ENCODE measurements at places on chromosomes 3 and 15.

- no peak for ATAC-seq
Measured at GRCh38 chr15:84112025-84112424, 123.5 kb upstream of the GOLGA6L4 start.

DNA sequence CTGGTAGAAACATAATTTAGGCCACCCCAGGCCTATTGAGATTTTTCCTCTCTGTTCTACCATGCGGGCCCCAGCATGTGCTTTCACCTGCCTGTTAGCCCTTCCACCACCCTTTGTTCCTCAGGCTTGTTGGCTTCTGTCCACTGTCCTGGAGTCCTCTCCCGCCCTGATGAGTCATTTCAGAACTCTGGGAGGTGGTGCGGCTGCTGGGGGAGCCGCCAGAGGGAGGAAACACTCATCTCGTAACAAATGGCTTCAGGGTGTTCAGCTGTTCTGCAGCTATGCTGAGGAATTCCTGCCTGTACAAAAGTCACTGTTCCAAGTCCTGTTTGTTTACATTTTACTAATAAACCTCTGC lies 36.3 kb downstream of the LRTM1 start:
- no peak for ATAC-seq

DNA sequence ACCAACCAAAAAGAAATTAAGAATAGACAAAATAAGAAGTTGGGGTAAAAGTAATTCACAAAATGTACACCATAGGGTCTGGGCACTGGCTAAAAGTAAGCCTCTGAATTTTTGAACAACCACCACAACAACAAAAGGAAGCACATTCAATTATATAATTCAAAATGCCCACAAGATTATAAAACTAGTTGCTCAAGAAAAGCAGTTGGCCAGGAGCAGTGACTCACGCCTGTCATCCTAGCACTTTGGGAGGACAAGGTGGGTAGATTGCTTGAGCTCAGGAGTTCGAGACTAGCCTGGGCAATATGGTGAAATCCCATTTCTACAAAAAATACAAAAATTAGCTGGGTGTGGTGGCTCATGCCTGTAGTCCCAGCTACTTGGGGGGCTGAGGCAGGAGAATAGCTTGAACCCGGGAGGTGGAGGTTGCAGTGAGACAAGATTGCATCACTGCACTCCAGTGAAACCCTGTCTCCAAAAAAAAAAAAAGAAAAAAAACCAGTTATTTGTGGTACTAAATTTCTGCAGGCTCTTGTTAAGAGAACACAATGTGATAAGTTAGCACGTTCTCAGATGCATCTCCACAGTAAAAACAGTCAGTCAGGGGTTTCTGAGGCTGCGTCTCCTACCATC lies 6.6 kb upstream of the ATP11B start:
- ATAC-seq = no peak

DNA sequence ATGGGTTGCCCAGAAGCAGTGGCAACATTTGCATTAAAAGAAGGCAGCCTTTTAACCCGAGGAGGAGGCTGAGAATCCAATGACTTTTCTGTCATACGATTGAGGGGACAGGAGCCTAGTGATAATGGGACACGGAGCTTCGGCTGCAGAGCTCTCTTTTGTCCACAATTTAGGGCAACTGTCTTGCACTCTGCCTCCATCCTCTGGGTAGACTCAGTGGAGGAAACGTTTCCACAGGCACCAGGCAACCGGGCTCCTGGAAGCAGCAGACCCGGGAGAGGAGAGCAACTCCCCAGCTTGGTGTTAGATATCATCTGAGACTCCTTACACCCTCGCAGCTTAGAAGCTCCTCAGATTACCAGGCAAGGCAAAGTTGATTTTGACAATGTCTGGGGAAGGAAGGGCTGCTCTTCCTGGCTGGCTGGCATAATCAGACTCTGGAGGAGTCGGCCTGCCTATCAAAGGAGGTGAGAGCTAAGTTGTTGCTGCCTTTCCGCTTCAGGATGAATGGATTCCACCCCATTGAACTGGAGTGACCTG lies 43.5 kb upstream of the RNU6-1 start:
- no peak for ATAC-seq

GRCh38 chr3:23174426-23175039 lies 28.6 kb upstream of the UBE2E2 start:
- no peak for ATAC-seq

DNA sequence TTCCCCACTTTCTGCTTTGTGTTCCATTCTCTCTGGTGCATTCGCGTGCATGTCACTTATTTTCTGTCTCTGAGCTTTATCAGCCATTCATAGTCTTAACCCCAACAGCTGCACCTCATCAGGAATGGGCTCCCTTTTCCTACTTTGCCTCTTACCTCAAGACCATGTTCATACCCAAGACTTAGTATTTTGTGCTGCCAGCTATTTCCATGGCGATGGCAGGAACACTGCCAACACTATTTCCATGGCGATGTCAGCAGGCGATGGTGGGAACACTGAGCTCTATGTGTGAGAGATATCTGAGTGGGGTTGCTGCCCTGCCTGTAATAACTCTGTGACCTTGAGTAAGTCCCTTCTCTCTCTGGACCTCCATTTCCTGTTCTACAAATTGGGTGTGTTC lies 5.5 kb downstream of the ZNF35 start:
- ATAC-seq = no peak

DNA sequence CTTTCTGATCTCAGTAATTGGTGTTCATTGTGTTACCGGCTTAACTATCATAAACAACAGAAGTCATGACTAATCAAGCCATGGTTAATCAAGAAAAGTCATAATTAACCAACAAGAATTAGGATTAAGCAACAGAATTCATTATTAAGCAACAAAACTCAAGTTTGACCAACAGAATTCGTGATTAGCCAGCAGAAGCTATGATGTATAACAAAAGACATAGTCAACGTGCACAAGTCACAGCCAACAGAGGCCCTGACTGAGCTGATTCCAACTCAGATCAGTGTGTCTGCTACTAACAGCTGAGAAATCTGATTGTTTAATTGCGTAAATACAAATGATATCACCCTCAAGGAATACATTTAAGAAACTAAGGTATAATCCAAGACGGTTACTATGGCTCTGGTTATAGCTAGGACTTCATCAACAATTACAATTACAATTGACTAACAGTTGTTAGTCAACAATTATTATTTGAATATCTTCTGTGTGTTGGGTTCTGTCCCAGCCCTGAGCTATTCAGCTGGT lies 67.7 kb downstream of the RARB start:
- ATAC-seq = no peak

DNA sequence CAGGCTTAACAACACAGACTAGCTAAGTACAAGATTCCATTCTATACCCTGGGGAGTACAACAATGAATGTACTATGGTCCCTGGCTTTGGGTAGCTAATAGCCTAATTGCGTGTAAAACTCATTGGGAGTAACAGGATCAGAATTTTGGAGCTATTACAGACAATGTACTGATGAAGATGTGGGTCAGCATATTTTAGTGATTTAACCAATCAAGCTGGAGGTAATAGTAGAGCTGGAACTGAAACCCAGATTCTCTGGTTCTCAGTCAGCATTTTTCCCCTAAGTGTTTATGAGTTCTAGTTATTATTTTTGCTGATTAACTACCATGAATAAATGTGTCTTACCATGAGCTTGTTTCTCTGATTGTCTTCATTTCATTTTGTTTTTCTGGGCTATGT lies 578.7 kb downstream of the NLGN1 start:
- no peak for ATAC-seq

DNA sequence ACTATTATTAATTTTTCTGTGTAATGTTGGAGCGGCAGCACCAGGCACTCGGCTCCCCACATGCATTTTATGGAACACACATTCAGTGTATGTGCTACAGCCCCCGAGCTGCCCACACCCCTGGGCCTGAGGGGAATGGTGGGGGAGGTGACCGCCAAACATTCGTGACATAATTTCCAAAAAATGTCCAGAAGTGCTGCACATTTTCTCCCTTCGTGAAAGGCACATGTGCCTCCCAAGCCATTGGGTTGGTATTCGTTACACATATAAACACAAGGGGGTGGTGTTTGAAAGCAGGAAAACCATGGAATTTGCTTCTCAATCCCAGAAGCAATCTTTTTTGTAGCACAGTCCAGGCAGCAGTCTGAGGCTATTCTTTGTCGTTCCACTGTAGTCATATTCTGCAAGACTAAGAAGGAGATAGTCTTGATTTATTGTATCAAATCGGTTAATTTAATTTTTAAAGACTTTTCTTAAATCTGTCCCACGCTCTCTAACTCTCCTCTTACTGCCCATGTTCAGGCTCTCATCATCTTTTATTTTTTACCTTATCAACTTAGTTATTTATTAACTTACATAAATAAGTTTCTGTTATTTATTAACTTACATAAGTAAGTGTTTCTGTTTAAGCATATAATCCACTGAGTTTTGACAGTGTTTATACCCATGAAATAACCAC lies 39.2 kb upstream of the POLR2M start:
- ATAC-seq = no peak

- ATAC-seq = no peak
Measured at GRCh38 chr3:111385971-111386495, 156.0 kb upstream of the CD96 start.

- ATAC-seq = no peak
Measured at GRCh38 chr3:123318374-123318773, 116.6 kb downstream of the SEC22A start.

DNA sequence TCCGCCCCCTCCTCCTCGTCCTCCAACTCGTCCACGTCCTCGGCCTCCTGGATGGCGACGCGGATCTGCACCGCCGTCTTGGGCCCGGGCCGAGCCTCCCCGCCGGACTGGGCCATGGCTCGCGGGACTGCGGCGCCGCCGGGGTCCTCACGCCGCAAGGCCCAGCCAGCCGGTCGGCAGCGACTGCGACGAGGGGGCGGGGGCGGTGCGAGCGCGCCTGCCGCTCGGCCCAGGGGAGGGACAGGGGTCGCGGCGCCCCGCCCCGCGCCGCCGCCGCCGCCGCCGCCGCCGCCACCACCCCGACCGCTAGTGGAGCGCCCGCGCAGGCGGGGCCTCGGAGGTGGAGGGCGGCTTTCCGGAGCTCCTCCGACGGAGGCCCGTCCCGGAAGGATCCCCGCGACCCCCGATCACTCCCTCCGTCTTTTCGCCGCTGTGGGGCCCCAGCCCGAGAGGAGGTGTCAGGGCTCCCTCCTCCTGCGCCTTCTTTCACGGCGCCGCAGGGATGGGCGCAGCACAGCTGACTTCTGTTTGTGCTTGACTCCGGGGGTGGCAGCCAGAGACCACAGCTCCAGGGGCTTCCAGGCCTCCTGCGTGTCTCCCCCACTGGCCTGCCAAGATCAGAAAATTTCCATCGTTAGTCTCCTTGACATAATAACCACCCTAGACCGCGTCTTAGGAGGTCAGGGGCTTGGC lies at the start of gene LARP6:
Gene LARP6 (minus strand): TSS at position 185 of the 693 bp plus-strand sequence. CDS start 69 bp downstream, at position 116.
- ATAC-seq = peak; percentile 51

- no peak for ATAC-seq
Measured at GRCh38 chr3:18194431-18194830, 230.7 kb downstream of the SATB1 start.

- ATAC-seq = no peak
Measured at GRCh38 chr3:168091941-168092340, 3.8 kb downstream of the GOLIM4 start.

DNA sequence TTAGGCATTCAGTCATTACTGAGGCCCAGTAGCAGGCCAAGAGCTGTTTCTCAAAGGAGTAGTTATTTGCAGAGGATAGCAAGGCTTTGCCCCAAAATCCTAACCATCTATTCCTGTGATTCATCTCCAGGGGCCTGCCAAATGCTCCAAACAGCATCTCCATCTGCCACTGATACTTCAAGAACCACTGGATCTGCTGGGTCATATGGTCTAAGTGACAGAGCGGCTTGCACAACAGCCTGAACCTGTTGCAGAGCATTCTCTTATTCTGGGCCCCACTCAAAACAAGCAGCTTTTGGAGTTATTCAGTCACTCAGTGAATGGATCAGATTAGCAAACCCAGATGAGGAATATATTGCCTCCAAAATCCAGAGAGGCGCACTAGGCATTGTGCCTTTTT lies 68.8 kb upstream of the ALDH1A3 start:
- ATAC-seq = no peak

DNA sequence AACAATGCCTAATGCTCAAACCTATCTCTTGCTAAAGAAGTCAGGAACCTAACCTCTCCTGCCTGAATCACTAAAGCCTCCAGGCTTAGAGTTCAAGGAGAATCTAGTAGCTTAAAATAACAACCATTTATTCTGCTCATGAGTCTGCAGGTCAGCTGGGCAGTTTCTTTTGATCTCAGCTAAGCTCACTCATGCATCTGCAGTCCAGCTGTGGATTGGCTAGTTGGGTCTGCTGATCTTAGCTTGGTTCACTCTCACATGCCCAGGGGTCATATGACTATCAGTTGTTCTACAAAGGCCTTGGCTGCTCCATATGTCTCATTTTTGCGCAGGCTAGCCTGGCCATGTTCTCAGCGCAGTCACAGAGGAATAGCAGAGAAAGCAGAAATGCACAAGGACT lies 109.2 kb upstream of the STT3B start:
- ATAC-seq = no peak

DNA sequence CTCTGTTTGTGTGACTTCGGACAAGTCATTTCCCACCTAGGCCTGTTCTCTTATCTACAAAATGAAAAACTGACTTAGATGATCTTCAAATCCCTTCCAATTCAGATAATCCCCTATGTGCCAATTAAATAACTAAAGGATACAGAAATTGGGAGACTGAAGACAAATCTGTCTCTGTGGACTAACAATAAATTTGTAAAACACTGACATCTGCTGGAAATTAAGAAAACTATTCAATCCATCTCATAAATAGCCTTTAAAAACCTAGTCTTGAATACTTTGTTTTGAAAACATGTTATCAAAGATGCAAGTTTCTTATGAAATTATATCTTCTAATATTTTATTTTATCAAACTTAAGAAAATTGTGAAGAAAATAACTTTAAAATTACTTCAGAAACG lies 38.3 kb downstream of the MTHFS start:
- ATAC-seq = no peak

DNA sequence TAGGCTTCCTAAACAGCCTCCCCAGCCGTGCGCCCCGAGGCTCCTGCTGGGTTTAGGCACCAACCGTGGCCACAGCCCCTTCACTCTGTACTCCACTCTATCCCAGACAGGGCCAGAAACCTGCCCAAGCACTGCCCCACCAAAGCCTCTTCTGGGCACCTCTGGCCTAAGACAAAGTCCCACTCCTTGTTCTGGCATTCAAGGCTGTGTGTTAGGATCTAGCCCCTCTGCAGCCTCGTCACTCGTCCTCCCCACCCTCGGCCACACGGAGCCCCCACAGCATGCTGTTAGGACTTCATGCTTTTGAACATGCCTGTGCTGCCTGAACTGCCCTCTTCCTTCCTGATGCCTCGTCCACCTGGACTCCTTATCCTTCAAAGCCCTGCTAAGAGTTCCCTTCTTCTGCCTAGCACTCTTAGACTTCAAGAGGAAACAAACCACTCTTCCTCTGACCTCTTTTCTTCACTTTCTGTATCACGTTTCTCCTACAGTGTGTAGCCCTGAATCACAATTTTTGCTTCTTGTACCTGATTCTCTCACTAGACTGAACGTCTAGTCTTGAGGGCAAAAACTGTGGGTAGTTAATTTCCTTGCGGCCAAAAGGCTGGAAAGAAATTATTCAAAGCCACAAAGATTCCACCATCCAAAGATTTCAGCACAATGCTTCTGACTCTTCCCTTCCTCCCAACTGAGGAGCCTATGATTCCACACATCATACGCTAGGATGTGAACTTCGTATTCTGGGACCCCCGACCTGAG lies 28.6 kb downstream of the WNT7A start:
- peak; percentile 9 for ATAC-seq

GRCh38 chr3:141368925-141369794 lies 856 bp downstream of the ZBTB38 start:
- ATAC-seq = no peak
